B cell (primary cell): ENCODE measurements at places on chromosomes 5 and 9. TPM values are rescaled to one million over a fixed set of nuclear protein-coding genes. Genes with fewer than 3 reads are reported as not detected.

The EGFLAM gene
- total RNA-seq, result not detected in 2 replicates

The PIGO gene
- total RNA-seq, result 32.5 and 34.7 TPM in 2 replicates

The CCDC187 gene
- 7.6 and 8.2 TPM in 2 replicates for total RNA-seq

- H3K27me3 ChIP-seq, result no peaks in the 10 kb centered on the region
- peaks cover 13% of the 10 kb centered on the region for H3K36me3 ChIP-seq
- peaks cover 15% of the 10 kb centered on the region for H3K4me1 ChIP-seq
- no peak for DNase-seq
- no peak overlapping the region for H3K27ac ChIP-seq
These were observed 31.7 kb downstream of the BASP1 start for GRCh38 chr5:17249029-17249634.

DNA sequence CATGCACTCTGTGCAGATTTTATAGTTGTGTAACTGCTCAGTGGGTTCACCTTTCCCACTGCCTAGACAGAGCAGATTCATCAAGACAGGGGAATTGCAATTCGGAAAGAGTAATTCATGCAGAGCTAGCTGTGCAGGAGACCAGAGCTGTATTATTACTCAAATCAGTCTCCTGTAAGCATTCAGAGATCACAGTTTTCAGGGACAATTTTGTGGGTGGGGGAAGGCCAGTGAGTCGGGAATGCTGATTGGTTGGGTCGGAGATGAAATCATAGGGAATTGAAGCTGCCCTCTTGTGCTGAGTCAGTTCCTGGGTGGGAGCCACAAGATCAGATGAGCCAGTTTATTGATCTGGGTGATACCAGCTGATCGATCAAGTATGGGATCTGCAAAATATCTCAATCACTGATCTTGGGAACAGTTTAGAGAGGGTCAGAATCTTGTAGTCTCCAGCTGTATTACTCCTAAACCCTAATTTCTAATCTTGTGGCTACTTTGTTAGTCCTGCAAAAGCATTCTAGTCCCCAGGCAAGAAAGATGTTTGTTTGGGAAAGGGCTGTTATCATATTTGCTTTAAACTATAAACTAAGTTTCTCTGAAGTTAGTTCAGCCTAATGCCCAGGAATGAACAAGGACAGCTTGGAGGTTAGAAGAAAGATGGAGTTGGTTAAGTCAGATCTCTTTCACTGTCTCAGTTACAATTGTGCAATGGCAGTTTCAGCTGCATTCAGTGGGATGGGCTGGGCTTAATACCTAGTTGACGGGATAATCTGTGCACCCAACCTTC is 12.7 kb upstream of the SVEP1 start:
- H3K27ac ChIP-seq, result no peak overlapping the region
- H3K4me3 ChIP-seq, result no peak overlapping the region
- DNase-seq, result no peak
- no peaks in the 10 kb centered on the region for H3K4me1 ChIP-seq
- H3K27me3 ChIP-seq, result no peaks in the 10 kb centered on the region
